Naive thymus-derived CD8-positive, alpha-beta T cell (primary cell): ENCODE measurements at places on chromosomes 7 and 10.

DNA sequence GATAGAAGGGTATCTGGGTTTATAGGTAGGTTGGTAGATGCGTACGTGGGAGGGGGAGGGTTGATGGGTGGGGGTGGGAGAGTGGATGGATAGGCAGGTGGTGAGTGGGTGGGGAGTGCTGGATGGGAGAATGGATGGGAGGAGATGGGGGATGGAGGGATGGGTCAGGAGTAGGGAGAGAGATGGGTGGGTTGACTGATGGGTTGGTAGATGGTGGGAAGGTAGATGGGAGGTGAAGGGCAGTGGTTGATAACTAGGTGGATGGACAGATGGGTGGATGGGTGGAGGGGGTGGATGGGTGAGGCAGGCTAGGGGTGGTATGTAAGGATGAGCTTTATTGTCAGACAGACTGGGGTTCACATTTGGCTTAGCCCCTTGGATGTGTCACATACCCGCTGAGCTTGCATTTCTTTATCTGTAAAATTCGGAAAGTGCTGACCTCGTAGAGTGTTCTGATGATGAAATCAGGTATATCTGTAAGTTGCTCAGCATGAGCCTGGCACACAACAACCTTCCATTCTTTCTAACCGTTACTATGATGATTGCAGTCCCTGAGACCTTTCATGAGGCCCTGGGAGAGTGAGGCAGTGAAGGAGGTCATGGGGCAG is 34.3 kb downstream of the SLIT1 start:
- no peak for DNase-seq

DNA sequence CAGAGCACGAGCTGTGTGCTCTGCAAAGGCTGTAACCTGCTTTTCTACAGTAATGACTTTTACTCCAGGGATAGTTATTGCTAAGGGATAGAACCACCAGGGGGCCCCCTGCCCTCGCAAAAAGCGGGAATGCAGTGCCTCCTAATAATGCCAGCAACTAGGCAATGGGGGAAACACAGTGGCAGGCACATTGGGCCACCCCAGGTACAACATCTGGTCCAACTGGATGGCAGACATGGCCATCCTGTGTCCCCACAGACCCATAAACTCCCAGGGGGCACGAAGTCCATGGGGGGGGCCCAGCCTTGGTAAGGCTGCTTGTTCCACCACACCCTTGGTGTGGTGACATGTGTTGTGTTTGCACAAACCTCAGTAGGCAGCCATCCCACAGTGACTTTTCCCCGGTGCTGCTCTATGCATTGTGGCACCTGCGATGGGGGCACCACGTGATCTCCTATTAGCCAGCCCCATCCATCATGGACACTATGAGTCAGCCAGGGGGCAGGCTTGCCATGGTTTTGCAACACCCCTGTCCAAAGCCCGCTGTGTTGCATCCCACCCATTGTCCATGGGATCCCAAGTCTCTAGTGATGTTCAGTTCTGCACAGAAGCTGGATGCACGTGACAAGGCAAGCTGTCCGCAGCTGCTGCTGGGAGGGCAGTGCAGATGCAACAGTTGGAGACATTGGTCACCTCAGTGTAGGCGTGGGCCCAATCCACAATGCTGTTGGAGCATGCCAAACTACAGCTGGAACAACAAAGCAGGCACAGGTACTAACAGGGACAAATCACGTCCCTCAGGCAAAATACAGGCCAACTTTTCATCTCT is 84.0 kb downstream of the ANLN start:
- DNase-seq = no peak

GRCh38 chr10:8616166-8616565 is 561.7 kb downstream of the GATA3 start:
- no peak for DNase-seq

DNA sequence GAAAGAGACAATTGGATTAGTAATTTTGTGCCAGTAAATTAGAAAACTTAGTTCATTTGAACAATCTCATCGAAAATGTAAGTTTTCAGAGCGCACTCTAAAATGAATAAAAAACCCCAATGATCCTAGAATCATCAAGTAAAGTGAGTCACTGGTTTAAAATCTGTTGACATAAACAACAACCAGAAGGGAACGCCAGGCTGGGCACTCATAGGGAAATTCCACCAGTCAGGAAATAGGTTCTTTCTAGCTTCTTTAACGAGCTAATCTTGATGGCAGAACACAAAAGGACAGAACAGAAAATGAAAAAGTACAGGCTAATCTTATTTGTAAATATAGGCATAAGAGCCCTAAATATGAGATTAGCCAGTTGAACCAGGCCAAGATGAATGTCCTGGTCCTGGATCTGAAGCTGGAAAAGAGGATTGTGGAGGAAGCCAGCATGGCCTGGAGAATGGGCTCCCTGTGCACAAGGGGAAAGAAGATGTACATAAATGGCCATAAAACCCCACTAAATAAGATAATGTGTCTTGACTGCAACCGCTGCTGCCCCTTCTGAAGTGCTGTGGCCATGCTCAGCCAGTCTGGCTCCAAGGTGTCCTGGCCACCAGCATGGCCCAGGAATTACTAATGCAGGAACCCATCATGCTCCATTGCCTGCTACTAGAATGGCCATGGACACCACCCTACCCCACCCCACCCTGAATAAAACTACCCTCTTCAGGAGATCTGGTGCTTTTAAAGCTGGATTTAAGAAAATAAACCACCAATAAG is 114.0 kb downstream of the WDFY4 start:
- DNase-seq = no peak

DNA sequence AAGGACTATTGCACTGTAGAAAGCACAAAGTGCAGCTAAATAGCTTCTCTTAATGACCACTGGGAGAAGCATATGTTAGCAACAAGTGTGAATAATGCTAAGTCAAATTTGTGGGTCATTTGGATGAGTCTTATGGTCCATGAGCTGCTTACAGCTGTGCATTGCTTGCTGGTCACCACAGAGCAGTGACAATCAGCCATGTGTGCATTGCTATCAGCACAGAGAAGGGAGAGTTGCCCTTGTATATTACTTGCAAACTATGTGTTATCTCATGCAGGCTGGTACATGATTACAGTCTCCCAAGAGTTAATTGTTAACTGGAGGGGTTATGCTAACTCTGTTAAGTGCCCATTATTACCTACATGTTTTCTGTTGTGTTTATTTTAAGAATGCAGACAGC is 25.7 kb downstream of the MRPS33 start:
- DNase-seq = no peak

GRCh38 chr7:155323001-155323638 is 25.4 kb downstream of the INSIG1 start:
- no peak for DNase-seq

DNA sequence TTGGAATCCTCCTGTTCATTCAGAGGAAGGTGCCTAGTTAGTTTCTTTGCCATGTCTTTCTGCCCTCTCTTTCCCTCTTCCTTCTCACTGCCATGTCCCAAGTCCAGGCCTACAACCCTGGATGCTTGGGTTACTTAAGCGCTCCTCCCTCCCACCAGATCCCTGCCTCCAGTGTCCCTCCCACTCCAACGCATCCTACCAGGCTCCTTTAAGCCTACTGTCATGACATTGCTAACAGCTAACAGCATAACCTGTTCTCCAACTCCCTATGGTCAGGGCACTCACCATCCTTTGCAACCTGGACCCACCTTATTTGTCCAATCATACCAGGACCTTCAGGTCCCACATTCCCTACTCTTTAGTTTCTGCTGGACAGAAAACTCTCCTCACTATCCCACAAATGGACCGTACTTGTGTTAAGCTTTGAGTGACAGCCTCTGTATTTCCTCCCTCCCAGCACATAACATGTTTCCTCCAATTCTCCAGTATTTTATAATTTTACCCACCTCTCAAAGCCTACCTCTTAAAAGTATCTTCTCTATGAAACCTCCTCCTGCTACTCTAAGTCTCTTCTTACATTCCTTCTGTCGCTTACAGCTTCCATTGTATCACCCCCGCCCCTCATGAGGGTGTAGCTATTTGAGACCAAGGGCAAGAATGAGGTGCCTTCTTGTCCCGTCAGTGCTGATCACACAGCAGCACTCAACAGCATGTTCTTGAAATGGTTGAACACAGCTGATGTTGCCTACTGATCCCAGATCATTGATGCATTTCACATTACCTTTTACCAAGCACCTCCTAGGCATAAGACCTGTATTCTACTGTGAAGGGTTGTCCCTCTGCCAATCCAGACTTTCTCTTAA is 1.7 kb downstream of the BLNK start:
- DNase-seq = no peak

GRCh38 chr7:80392229-80393169 is 119.4 kb downstream of the GNAT3 start:
- peak; percentile 33 for DNase-seq

DNA sequence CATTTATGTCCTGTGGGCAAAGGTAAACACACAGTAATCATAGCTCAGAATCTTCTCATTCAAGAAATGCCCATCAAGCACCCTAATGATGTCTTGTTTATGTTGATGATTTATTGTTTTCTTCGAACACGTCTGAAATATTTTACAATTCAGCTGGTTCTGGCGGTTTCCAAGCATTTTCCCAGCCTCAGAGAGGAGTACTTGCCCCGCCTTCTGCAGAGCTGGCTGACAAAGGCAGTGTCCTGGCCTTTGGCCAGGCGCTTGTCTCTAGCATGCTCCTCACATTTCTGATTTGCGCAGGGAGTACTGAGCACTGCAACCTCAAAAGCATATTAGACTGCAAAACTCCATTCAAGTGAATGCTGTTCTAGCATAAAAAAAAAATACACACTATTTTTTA is 314.2 kb upstream of the GNAI1 start:
- DNase-seq = no peak

DNA sequence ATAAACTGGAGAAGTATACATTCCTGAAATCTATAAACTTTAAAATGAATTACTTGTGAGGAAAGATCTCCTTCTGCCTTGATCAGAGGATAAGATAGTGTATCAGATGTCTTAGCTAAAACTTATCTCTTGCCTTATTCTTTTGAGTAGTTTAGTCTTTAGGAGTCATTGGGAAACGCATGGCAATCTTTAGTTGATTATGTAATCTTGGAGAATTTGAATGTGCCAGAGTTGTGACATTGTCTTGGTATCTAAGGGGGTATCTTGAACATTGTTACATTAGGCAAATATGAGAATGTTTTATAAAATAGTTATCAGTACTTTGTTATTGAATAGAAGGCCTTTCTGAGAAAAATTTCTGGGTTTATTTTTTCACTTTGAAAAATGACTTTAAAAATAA is 61.6 kb upstream of the ADRA2A start:
- no peak for DNase-seq

DNA sequence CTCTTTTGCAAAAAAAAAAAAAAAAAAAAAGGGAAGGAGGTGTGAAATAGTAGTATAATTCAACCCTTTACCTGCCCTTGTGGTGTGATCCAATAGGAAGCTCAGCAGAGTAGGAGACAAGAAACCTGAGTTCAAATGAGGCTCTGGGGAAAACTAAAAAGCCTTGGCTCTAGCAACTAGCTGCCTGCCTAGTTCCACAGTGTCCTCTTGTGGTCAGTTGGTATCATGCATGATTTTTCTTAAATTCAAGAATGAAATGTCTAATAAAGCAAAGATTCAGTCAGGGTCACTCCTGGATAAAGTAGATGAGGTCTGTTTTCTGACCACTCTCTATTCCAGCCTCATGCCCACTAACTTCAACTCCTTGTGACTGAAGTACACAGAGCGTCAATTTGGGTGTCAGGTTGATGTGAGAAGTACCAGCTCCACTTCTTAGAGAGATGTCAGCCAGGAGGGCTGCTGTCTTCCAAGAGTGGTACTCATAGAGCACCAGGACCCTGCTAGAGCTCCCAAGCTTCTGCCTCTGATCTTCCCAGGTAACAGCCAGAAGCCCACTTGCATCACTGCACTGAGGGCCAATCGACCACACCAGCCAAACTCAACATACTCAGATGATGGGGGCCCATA is 10.5 kb downstream of the LSM5 start:
- no peak for DNase-seq

DNA sequence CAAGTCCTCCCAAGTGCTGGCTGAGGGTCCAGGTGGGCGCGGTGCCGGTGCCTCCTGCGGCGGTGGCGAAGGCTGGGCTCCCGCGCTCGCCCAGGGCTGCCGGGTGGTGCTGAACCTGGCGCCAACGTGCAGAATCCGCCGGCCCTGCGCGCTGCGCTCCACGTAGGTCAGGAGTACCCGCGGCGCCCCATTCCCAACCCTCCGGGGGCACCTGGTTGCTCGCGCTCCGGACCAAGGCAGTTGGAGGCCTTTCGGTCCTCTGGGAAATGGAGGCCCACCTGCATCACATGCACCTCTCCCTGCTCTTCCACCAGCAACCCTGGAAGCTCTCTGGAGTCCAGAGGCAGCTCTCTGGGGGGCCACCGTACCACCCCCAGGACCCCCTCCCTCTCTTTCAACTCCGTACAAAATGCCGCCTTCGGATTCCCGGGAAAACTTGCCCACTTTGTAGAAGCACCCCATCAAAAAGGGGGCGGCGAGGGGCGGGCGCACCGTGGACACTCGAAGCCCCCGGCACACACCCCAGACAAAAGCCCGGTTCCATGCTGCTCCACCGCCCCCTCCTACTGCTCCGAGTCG is 745 bp downstream of the SLC16A9 start:
- DNase-seq = no peak

GRCh38 chr7:157871681-157872080 is 534.9 kb downstream of the DNAJB6 start:
- DNase-seq = no peak

GRCh38 chr10:23540401-23541030 is 101.6 kb downstream of the OTUD1 start:
- DNase-seq = no peak

DNA sequence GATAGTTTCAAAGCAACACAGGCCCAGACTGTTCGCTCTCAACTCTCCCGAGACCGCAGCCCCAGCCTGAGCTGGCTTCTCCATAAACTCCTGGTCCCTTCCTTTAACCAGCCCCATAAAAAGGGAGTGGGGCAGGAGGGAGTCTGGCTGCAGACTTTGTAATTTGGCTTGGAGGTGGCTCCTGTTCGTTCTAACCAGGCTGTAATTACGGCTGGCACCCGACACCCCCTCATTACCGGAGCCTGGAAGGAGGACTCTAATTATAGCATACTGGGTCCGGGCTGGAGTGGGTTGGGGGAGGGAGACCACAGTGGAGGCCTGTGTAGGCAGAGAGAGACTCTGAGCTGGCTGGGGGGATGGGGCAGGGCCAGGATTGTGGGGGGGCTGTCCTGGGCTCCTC is 49.7 kb downstream of the UNC5B start:
- no peak for DNase-seq

GRCh38 chr7:41882745-41883420 is 180.0 kb upstream of the INHBA start:
- no peak for DNase-seq

- DNase-seq = no peak
These were observed 19.6 kb upstream of the SMNDC1 start for GRCh38 chr10:110324201-110324804.

- DNase-seq = no peak
These were observed 20.2 kb upstream of the SMC3 start for GRCh38 chr10:110547139-110547761.

GRCh38 chr10:117364110-117364960 is 10.9 kb downstream of the PDZD8 start:
- DNase-seq = no peak

DNA sequence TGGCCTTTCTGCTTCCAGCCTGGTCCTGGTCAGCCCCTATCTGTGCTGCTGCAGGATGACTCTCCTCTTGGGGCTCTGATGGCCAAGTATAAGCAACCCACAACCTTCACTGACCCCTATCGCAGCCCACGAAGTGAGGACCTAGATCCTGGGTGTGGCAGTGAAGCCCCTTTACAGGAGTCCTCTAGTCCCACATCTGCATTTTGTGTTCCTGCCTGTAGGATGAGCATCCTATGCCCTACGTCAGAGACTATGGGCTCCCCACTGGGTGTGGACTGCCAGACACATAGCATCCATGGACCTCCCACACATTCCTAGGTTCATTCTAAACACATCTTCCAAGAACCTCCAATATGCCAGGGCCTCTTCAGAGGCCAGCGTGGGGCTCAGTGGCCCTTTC is 29.0 kb downstream of the ARHGAP22 start:
- DNase-seq = no peak

GRCh38 chr7:44057849-44058758 is 7.3 kb downstream of the PGAM2 start:
- DNase-seq = no peak
